Mesendoderm (in vitro differentiated cells): ENCODE measurements at places on chromosomes 4 and X.

DNA sequence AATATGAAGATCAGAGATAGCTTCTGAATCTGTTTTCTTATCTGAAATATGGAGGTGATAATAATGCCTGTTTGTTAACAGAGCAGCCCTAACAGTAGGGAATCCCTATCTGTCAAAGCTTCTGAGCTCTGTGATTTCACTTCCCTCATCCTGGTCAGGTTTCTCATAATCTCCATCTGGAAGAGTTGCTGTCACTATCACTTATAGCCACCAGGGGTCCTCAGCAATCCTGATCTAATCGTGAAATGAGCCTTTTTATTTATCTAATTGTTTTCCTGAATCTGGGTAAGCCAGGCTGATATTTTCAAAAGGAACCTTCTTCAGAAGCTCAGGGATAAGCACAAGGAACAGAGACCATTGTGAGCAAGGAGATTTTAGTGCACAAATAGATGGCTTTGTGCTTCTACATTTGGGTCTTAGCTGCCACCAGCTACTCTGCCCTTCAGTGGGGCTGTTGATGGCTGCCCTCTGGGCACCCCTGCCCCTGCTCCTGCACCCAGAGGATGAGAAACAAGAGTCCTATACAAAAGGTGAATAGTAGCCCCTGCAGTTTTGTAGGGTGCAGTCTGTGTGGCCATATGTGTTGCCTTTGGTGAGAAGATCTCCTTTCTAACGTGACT lies 196.4 kb upstream of the RADX start:
- H3K27me3 ChIP-seq, result no peaks in the 10 kb centered on the region
- no peak overlapping the region for H3K4me3 ChIP-seq
- H3K36me3 ChIP-seq, result no peaks in the 10 kb centered on the region
- no peak overlapping the region for H3K27ac ChIP-seq
- peak; percentile 60 for DNase-seq
- H3K4me1 ChIP-seq, result no peaks in the 10 kb centered on the region

GRCh38 chr4:175386776-175387507 lies 425.1 kb downstream of the GPM6A start:
- peak; percentile 75 for DNase-seq
- no peaks in the 10 kb centered on the region for H3K27me3 ChIP-seq
- H3K27ac ChIP-seq, result no peak overlapping the region
- H3K4me3 ChIP-seq, result no peak overlapping the region
- H3K36me3 ChIP-seq, result no peaks in the 10 kb centered on the region

GRCh38 chrX:53713987-53714579 lies 27.6 kb upstream of the HUWE1 start:
- no peaks in the 10 kb centered on the region for H3K4me1 ChIP-seq
- no peak overlapping the region for H3K4me3 ChIP-seq

GRCh38 chr4:2179717-2180116 lies 62.2 kb downstream of the HAUS3 start:
- H3K4me3 ChIP-seq, result no peak overlapping the region
- H3K27ac ChIP-seq, result no peak overlapping the region
- H3K27me3 ChIP-seq, result no peaks in the 10 kb centered on the region
- no peak for DNase-seq
- H3K36me3 ChIP-seq, result no peaks in the 10 kb centered on the region

DNA sequence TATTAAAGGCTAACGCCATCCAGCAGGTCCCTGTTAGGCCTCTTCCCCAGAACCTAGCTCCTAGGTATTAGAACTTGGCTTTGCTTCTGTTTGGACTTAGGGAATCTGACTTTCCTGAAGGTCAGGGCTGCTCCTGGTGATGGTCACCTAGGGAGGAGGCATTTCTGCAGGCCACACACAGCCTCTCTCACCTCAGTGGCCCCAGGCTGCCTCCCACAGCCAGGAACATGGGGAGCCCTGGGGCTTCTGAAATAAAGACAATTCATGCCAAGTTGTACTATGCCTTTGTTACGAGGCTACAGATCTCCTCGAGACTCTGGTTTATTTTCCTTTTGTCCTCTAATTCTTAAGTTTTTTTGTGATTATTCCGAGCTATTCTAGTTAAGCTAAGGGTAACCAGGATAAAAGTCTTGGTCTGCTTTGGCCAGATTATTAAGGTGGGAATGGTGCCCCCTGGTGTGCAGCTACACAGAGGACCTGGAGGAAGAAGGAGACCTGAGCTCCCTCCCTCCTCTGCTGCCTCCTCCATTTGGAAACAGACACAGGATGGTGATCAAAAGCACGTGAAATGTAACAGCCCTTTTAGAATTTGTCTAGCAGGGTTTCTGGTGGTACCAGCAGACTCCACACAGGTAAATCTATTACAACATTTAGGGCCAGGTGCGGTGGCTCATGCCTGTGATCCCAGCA lies 131.0 kb downstream of the DCLK2 start:
- no peaks in the 10 kb centered on the region for H3K36me3 ChIP-seq
- H3K4me1 ChIP-seq, result no peaks in the 10 kb centered on the region
- no peak overlapping the region for H3K4me3 ChIP-seq
- no peaks in the 10 kb centered on the region for H3K27me3 ChIP-seq
- DNase-seq, result peak; percentile 73

- peak overlapping the region; percentile 63 for H3K4me3 ChIP-seq
- no peaks in the 10 kb centered on the region for H3K36me3 ChIP-seq
- peak overlapping the region; percentile 94 for H3K27ac ChIP-seq
- peak; percentile 87 for DNase-seq
- H3K27me3 ChIP-seq, result no peaks in the 10 kb centered on the region
These were observed 855 bp downstream of the KLF3 start for GRCh38 chr4:38664706-38665401.

- no peaks in the 10 kb centered on the region for H3K4me1 ChIP-seq
- H3K36me3 ChIP-seq, result peaks cover 3% of the 10 kb centered on the region
- no peak for DNase-seq
- no peak overlapping the region for H3K4me3 ChIP-seq
- H3K27me3 ChIP-seq, result no peaks in the 10 kb centered on the region
- H3K27ac ChIP-seq, result no peak overlapping the region
These were observed 15.3 kb downstream of the RAB33B start for GRCh38 chr4:139469216-139469615.

DNA sequence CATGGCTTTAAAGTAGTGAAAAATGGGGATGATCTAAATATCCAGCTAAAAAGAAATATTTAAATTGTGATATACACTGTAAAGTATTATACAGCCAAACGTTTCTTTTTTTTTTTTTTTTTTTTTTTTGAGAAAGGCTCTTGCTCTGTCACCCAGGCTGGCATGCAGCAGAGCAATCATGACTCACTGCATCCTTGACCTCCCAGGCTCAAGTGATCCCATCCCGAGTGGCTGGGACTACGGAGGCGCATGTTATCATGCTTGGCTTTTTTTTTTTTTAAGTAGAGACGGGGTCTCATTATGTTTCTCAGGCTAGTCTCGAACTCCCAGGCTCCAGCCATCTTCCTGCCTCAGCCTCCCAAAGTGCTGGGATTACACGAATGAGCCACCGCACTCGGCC lies 17.1 kb downstream of the SMIM14 start:
- no peak overlapping the region for H3K27ac ChIP-seq
- no peaks in the 10 kb centered on the region for H3K4me1 ChIP-seq
- H3K36me3 ChIP-seq, result no peaks in the 10 kb centered on the region
- H3K4me3 ChIP-seq, result no peak overlapping the region

DNA sequence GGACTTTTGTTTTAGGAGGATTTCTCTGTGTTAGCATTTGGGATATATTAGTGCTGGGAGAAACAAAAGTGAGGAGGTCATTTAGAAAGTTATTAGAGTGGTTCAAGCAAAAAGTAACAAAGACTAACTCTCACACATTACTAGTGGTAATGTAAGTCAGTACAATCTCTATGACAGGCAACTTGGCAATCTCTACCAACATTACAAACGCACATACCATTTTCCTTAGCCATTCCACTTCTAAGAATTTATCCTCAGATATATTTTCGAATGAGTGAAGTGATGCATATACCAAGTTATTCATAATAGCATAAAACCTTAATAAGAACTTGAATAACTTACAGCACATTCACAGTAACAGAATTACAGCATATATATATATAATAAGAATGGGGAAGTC lies 146.2 kb downstream of the PRSS12 start:
- H3K4me1 ChIP-seq, result no peaks in the 10 kb centered on the region
- H3K27me3 ChIP-seq, result no peaks in the 10 kb centered on the region
- H3K36me3 ChIP-seq, result no peaks in the 10 kb centered on the region
- DNase-seq, result no peak
- H3K27ac ChIP-seq, result no peak overlapping the region
